T-helper 9 cell (primary cell): ENCODE measurements at places on chromosomes 2 and 18.

DNA sequence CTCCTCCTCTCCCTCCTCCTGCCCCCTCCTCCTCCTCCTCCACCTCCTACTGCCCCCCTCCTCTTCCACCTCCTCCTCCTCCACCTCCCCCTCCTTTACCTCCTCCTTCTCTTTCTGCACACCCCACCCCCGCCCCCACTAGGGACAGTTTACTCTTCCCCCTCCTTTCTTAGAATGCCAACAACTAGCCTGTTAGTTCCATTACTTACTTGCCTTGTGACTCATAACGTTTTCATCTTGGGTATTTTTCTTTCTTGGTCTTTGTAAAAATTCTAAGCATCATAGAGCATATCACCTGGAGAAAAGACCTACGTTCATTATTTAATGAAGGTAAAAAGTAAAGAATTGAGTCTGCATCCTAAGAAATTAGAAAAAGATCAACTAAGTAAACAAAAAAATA is 165.3 kb downstream of the NEDD4L start:
- no peak for DNase-seq

DNA sequence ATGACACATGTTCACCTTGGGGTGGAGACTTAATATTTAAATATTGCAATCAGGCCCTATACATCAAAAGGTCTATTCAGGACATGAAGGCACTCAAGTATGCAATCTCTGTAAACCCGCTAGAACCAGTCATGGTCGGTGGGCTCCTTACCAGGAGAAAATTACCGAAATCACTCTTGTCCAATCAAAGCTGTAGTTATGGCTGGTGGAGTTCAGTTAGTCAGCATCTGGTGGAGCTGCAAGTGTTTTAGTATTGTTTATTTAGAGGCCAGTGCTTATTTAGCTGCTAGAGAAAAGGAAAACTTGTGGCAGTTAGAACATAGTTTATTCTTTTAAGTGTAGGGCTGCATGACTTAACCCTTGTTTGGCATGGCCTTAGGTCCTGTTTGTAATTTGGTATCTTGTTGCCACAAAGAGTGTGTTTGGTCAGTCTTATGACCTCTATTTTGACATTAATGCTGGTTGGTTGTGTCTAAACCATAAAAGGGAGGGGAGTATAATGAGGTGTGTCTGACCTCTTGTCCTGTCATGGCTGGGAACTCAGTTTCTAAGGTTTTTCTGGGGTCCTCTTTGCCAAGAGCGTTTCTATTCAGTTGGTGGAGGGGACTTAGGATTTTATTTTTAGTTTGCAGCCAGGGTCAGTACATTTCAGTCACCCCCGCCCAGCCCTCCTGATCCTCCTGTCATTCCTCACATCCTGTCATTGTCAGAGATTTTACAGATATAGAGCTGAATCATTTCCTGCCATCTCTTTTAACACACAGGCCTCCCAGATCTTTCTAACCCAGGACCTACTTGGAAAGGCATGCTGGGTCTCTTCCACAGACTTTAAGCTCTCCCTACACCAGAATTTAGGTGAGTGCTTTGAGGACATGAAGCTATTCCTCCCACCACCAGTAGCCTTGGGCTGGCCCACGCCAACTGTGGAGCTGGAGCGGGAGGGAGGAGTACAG is 108.1 kb downstream of the XRCC5 start:
- no peak for DNase-seq

DNA sequence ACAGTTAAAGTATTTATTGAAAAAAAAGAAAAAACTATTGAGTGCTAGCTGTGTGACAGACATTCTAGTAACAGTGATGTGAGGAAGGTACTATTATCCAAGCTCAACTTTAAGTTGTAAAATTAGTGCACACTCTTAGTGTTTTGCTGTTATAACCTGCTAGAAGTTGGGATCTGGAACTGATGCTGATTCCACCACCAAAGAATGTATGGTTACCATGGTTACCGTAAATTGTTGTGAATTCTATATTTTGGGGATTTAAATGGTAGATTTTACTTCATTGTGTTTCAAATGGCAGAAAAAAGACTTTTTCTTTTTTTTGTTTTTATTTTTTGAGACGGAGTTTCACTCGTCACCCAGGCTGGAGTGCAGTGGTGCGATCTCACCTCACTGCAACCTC is 5.3 kb downstream of the AGFG1 start:
- no peak for DNase-seq

GRCh38 chr2:149743842-149744448 is 156.4 kb upstream of the MMADHC start:
- no peak for DNase-seq

- no peak for DNase-seq
These were observed 42.1 kb downstream of the TPGS2 start for GRCh38 chr18:36786686-36787085.
